ENCODE measurements at places on chromosomes 5 and 9. TPM values are rescaled to one million over a fixed set of nuclear protein-coding genes. Genes with fewer than 3 reads are reported as not detected.

Gene LCN12
- total RNA-seq = 0.51 TPM

Gene ZNF366
- 0.05 TPM for total RNA-seq

Gene PITX1
- total RNA-seq = 29.7 TPM

Gene ZDHHC21
- total RNA-seq = 16.6 TPM

Gene RANBP6
- total RNA-seq = 52.5 TPM

Gene SPEF2
- total RNA-seq = 3.6 TPM

Gene SPARC
- total RNA-seq = 3,745 TPM

Gene ADAMTSL1
- 531 TPM for total RNA-seq

Gene CCL27
- 0.59 TPM for total RNA-seq

Gene ISL1
- total RNA-seq = 0.30 TPM

Gene CDKN2A
- 27.9 TPM for total RNA-seq

Gene ERAP2
- total RNA-seq = 5.8 TPM

Gene EPB41L4A
- total RNA-seq = 3.2 TPM
